Spleen (tissue), 13 donors: ENCODE measurements at places on chromosomes 7 and 10. TPM values are rescaled to one million over a fixed set of nuclear protein-coding genes. Genes with fewer than 3 reads are reported as not detected.

The SNCG gene
- 83.0 TPM for total RNA-seq

The NUDT13 gene
- 1.4 TPM for total RNA-seq

The TAC1 gene
- total RNA-seq = 3.2 TPM

The ABHD11 gene
- 11.4 TPM for total RNA-seq

The MYOF gene
- 15.1 TPM for total RNA-seq

The CARD11 gene
- total RNA-seq = 44.6 TPM

The OR6B1 gene
- total RNA-seq = not detected

The ADRB1 gene
- total RNA-seq = 3.6 TPM

The GALNT17 gene
- total RNA-seq = 2.4 TPM

The PNLIPRP2 gene
- 0.60 TPM for total RNA-seq

The C10orf62 gene
- not detected for total RNA-seq

The BAZ1B gene
- total RNA-seq = 61.0 TPM

DNA sequence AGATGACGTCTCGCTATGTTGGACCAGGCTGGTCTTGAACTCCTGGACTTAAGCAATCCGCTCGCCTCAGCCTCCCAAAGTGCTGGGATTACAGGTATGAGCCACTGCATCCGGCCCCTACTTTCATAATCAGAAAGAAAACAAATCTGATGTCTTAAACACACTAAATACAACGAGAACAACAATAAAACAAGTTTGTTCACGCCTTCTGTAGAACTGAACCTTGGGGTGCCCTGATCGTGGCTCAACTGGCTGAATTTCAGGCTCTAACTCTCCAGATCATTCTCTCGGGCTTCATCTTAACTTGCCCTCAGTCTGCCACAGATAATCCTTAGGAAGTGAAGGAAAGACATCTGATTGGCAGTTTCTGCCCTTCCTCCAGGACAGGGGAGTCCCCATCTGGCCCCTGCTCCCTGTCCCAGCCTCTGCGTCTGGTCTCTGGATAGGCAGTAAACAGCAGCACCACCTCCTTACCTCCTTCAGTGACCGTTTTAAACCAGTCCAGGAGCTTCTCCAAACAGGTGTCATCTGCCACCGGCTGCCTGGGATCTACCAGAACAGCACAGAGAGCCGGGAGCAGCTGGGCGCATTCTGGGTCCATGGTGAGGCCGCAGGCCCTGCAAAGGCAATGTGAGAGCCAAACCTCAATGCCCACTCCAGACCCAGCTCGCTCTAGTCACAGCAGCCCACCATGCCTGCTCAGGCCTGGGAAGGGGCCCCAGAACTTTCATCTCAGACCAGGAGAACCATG lies 1.3 kb downstream of the BRAT1 start:
- no peak for DNase-seq
- no peak overlapping the region for H3K27ac ChIP-seq
- H3K4me1 ChIP-seq = peaks cover 66% of the 10 kb centered on the region
- H3K36me3 ChIP-seq = peaks cover 23% of the 10 kb centered on the region

GRCh38 chr7:83475420-83475819 lies 173.5 kb downstream of the SEMA3E start:
- no peaks in the 10 kb centered on the region for H3K27me3 ChIP-seq
- H3K27ac ChIP-seq = no peak overlapping the region
- no peaks in the 10 kb centered on the region for H3K36me3 ChIP-seq

- no peaks in the 10 kb centered on the region for H3K27me3 ChIP-seq
- peak overlapping the region; percentile 75 for H3K27ac ChIP-seq
- peaks cover 67% of the 10 kb centered on the region for H3K36me3 ChIP-seq
- H3K4me1 ChIP-seq = no peaks in the 10 kb centered on the region
- DNase-seq = no peak
These were observed 129.2 kb downstream of the APBB1IP start for GRCh38 chr10:26567351-26567721.

- peak overlapping the region; percentile 68 for H3K4me3 ChIP-seq
- H3K4me1 ChIP-seq = peaks cover 13% of the 10 kb centered on the region
- peak; percentile 91 for DNase-seq
These were observed 637 bp downstream of the SAMD8 start for GRCh38 chr10:75111907-75112679.

GRCh38 chr7:151754142-151754590 lies 122.7 kb downstream of the PRKAG2 start:
- DNase-seq = peak; percentile 86
- peaks cover 23% of the 10 kb centered on the region for H3K4me1 ChIP-seq
- H3K27ac ChIP-seq = peak overlapping the region; percentile 74
- H3K27me3 ChIP-seq = no peaks in the 10 kb centered on the region
- H3K4me3 ChIP-seq = no peak overlapping the region

DNA sequence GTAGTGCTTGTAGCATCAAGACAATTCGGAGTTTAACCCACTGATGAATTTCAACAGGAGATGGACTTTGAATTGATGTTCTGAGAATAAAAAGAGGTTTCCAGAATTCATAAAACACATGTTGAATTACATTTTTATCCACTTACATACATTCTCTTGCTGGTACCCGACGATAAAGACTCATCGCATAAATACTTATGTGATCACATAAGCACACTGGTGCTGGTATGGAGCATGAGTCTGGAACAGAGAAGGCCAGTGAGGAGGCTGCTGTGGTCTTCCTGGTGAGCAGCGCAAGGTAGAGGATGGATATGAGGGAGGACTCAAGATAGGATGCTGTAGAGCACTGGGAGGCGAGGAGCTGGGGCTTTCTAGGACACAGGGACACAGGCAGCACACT lies 109.0 kb downstream of the RNF216 start:
- peaks cover 81% of the 10 kb centered on the region for H3K4me1 ChIP-seq
- no peak overlapping the region for H3K27ac ChIP-seq
- no peak overlapping the region for H3K4me3 ChIP-seq
- H3K27me3 ChIP-seq = no peaks in the 10 kb centered on the region
- peaks cover 34% of the 10 kb centered on the region for H3K36me3 ChIP-seq
- DNase-seq = no peak

- no peak overlapping the region for H3K27ac ChIP-seq
- DNase-seq = no peak
- H3K4me3 ChIP-seq = no peak overlapping the region
- no peaks in the 10 kb centered on the region for H3K4me1 ChIP-seq
These were observed 142.5 kb upstream of the TCERG1L start for GRCh38 chr10:131453721-131454634.

GRCh38 chr7:93054975-93055374 lies 62.8 kb downstream of the SAMD9 start:
- no peak for DNase-seq
- no peaks in the 10 kb centered on the region for H3K36me3 ChIP-seq
- H3K4me3 ChIP-seq = no peak overlapping the region

GRCh38 chr7:115708013-115708341 lies 322.6 kb downstream of the TFEC start:
- H3K27ac ChIP-seq = no peak overlapping the region
- no peaks in the 10 kb centered on the region for H3K27me3 ChIP-seq
- no peaks in the 10 kb centered on the region for H3K36me3 ChIP-seq
- DNase-seq = no peak

GRCh38 chr7:45663167-45663921 lies 89.2 kb downstream of the ADCY1 start:
- no peak overlapping the region for H3K27ac ChIP-seq
- no peaks in the 10 kb centered on the region for H3K4me1 ChIP-seq
- H3K36me3 ChIP-seq = no peaks in the 10 kb centered on the region
- no peaks in the 10 kb centered on the region for H3K27me3 ChIP-seq

DNA sequence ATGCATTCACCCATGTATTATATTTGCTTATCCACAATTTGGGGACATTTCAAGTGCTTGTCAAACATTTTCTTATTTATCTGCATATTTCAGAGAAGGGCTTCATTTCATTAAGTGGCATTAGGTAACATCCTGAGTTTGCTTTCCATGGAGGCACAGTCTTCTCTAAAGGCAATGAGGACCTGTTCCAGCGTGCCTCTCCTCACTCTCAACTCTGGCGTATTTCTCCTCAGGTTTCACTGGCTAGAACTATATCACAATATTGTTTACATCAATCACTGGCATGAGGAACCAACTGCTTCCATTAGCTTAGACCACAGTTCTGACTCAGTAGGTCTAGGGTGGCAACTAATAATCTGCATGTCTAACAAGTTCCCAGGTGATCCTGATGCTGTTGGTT lies 177.2 kb downstream of the TAX1BP1 start:
- no peak for DNase-seq
- H3K4me1 ChIP-seq = peaks cover 4% of the 10 kb centered on the region
- no peaks in the 10 kb centered on the region for H3K27me3 ChIP-seq
- H3K4me3 ChIP-seq = no peak overlapping the region
- no peaks in the 10 kb centered on the region for H3K36me3 ChIP-seq

GRCh38 chr10:21976739-21977138 lies 26.8 kb downstream of the DNAJC1 start:
- H3K4me3 ChIP-seq = no peak overlapping the region
- H3K36me3 ChIP-seq = no peaks in the 10 kb centered on the region
- DNase-seq = no peak
- H3K4me1 ChIP-seq = no peaks in the 10 kb centered on the region
- H3K27ac ChIP-seq = no peak overlapping the region

DNA sequence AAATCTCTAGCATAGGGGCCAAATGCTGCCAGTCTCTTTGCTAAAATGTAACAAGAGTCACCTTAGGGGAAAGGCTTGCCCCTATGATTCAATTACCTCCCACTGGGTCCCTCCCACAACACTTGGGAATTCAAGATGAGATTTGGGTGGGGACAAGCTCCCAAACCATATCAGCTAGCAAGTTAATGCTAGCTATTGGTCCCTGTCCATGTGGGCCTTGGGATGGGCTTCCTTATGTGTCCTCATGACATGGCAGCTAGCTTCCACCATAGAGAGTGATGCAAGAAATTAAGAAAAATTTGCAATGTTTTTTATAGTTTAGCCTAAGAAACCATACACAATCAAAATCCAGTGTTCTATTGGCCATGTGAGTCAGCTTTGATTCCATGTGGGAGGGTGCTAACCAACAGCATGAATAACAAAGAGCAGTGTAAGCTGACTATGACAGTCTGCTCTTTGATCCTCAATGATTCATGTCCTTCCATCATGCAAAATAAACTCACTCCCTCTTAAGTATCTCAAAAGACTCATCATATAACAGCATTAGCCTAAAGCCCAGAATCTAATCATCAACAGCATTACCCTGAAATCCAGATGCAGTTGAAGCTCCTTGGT lies 21.7 kb upstream of the ZNF365 start:
- no peaks in the 10 kb centered on the region for H3K4me1 ChIP-seq
- DNase-seq = no peak
- no peaks in the 10 kb centered on the region for H3K36me3 ChIP-seq
- no peaks in the 10 kb centered on the region for H3K27me3 ChIP-seq
- no peak overlapping the region for H3K4me3 ChIP-seq

DNA sequence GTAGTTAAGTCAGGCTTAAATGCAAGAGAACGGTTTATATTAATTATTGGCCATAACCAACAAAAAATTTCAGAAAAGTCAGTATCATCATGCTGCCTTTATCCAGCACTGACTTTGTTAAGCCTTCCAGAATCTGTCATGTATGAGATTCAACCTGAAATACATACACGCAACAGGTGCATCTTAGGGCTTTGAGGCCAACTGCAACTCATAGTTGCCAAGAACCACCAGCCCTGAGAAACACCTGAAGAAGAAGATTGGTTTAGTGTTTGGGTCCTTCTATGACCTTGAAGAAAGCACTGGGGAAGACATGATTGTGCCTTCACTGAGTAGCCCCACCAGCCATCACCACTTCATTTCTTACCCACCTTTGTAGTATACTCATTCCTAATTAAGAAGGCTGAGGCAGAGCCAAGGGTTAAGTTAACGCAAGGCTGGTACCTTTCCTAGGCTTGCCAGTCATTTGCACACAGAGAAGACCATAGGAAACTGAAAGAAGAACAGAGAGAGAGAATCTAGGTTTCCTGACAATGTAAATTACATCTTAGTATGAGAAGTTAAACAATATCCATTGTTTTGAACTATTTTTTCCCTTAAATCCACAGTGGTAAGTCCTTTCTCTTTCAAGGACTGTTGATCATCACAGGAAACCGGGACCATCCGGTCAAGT lies 200.1 kb upstream of the PRKCQ start:
- H3K4me3 ChIP-seq = no peak overlapping the region
- no peaks in the 10 kb centered on the region for H3K4me1 ChIP-seq
- no peaks in the 10 kb centered on the region for H3K36me3 ChIP-seq
- H3K27me3 ChIP-seq = no peaks in the 10 kb centered on the region
- H3K27ac ChIP-seq = no peak overlapping the region

DNA sequence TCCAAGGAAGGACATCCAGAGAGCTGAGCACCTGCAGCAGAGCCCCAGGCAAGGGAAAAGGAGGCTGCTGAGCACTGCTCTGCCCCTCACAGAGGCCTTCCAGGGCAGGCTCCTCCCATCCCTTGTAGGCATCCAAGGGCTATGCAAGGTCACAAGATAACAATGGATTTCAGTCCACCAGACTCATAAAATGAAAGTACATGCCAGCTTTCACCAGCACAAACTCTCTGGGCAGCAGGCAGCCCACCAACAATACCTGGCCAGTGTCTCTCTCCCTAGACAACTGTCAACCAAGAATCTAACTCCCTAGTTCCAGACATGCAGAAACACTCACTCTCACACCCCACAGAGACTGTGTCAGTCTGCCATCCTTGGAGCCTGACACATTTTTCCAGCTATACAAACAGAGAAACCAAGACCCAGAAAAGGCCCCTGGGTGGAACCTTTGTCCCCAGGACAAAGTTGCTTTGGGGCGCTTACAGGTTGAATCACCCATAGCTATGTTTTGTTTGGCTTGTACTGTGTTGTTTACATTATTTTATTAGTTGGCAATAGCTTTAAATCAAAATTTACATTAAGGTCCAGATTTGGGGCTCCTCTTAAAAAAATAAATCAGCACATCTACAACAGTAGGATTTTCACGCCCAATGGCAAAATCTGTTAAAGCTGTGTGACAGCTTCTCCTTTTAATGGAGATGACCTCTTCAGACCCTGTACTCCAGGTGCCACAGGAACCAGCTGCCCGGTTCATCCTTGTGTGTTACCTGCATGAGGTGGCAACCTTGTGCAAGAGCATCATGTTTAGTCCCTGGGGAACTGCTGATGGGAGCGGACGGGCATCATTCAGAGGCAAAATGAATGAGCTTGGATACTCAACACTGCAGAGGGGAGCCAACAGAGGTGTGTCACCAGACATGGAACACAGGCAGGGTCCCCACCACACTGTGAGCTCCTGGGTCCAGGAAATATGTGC lies 5.2 kb downstream of the GRID1 start:
- no peak overlapping the region for H3K27ac ChIP-seq
- peak; percentile 48 for DNase-seq
- H3K4me3 ChIP-seq = no peak overlapping the region
- no peaks in the 10 kb centered on the region for H3K36me3 ChIP-seq
- peaks cover 14% of the 10 kb centered on the region for H3K4me1 ChIP-seq

GRCh38 chr7:46581268-46581667 lies 660.2 kb upstream of the IGFBP3 start:
- no peak for DNase-seq
- no peaks in the 10 kb centered on the region for H3K27me3 ChIP-seq
- no peak overlapping the region for H3K4me3 ChIP-seq
- H3K36me3 ChIP-seq = no peaks in the 10 kb centered on the region
- H3K4me1 ChIP-seq = peaks cover 3% of the 10 kb centered on the region

- H3K27ac ChIP-seq = peak overlapping the region; percentile 91
- peaks cover 82% of the 10 kb centered on the region for H3K4me1 ChIP-seq
- DNase-seq = no peak
- no peaks in the 10 kb centered on the region for H3K27me3 ChIP-seq
- no peak overlapping the region for H3K4me3 ChIP-seq
These were observed 27.1 kb downstream of the LMTK2 start for GRCh38 chr7:98133621-98134303.

- peaks cover 90% of the 10 kb centered on the region for H3K36me3 ChIP-seq
- H3K27me3 ChIP-seq = no peaks in the 10 kb centered on the region
- H3K27ac ChIP-seq = no peak overlapping the region
- H3K4me3 ChIP-seq = no peak overlapping the region
These were observed 45.6 kb upstream of the LRRC4 start for GRCh38 chr7:128076796-128077271.

- no peaks in the 10 kb centered on the region for H3K4me1 ChIP-seq
- H3K36me3 ChIP-seq = no peaks in the 10 kb centered on the region
- H3K27me3 ChIP-seq = no peaks in the 10 kb centered on the region
- H3K27ac ChIP-seq = no peak overlapping the region
- DNase-seq = no peak
These were observed 128.3 kb upstream of the COBL start for GRCh38 chr7:51444936-51445335.
